Activated CD4-positive, alpha-beta memory T cell treated with anti-CD3 and anti-CD28 coated beads, Interleukin-2, amount 10 ng/mL, durations not matched to agents 7 days and 5 days (primary cell): ENCODE measurements at places on chromosomes 13 and 19.

GRCh38 chr13:112194167-112194530 lies 127.2 kb downstream of the SOX1 start:
- DNase-seq, result no peak

GRCh38 chr19:1754636-1755466 lies 1.5 kb downstream of the ONECUT3 start:
- DNase-seq, result peak; percentile 28

GRCh38 chr19:41735071-41735600 lies 20.2 kb upstream of the CEACAM6 start:
- no peak for DNase-seq

- DNase-seq, result no peak
Observed at GRCh38 chr13:80680786-80681366, 339.9 kb upstream of the SPRY2 start.

DNA sequence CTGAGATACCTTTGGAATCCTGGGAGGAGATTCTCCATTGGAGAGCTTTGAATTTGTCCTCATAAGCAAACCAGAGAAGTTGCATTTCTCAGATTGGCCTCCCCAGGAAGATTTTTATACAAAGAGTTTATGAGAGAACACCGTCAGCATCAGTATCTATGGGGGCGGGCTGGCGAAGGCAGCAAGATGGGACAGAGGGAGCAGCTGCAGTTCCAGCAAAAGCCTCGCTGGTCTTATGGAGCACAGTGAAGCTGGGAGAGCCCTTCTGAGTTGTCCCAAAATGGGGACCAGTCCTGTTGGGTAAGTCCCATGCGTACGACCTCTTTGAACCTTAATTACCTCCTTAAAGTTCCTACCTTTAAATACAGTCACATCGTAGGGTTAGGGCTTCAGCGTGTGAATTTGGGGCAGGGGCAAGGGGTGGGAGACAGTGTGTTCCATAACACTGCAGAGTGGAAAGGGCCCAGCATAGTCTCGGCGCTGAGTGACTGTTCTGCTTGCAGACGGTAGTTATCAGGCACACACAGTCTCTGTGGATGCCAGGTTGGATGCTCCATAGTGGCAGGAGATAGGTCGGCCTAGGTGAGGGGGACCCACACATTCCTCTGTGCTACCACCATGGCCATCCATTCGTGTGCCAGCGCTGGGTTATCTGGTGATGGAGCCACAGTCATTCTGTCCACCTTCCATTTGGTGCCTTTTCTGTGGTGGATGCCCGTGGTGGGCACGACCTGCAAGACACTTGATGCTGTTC lies 34.9 kb upstream of the GPR183 start:
- DNase-seq, result no peak

DNA sequence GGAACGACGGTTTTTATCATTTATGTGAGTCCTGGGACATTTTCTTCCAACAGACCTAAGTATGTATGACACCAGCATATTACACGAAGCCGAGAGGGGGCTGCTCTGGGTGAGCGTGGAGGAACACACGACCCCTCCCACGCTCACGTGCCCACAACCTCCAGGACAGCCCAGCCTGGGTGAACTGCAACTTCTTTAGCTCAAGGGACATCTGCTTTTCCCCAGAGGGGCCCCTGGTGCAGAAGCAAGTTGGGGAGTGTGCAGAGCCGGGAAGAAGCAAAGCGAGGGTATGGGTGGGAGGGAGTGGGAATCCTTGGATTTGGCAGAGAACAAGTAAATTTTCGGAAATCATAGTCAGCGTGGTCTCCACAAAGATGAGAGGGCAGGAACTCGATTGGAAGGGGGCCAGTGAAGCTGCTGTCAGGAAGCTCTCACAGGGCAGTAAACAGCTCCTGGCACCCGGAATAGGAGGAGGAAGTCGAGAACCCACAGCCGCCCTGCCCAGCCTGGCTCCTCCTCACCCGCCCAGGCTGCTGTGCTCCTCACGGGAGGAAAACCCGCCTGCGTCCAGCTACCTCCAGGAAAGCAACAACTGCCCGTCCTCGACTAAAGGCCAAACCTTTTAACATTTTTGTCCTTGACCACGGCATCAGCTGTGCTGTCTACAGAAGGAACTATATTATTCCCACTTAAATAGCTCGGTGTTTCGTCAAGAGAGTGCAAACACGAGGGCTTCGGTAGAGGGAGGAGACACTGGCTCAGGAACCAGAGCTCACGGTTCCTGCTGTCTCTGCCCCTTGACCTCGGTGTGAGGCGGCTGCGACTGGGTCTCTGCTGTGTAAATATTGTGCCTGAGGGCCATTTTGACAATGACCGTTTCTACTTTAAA lies 17.2 kb upstream of the CFAP97D2 start:
- peak; percentile 43 for DNase-seq

DNA sequence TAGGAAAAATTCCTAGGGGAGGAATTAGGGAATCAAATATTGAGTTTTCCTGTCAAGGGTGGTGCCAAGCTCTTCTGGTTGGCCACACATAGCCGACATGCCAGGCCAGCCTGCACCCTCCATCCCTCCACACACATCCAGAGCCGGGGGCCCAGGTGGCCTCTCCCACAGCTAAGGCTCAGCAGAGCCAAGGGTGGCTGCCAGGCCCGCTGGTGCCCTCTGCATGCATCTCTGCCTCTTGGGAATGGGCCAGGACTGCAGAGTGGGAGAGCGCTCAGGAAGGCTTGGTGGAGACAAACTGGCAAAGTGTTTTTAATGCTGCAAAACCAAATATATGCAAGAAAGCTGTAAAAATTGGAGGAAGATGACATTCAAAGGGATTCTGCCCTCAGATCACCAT lies 42.7 kb upstream of the GAS6 start:
- DNase-seq, result no peak

DNA sequence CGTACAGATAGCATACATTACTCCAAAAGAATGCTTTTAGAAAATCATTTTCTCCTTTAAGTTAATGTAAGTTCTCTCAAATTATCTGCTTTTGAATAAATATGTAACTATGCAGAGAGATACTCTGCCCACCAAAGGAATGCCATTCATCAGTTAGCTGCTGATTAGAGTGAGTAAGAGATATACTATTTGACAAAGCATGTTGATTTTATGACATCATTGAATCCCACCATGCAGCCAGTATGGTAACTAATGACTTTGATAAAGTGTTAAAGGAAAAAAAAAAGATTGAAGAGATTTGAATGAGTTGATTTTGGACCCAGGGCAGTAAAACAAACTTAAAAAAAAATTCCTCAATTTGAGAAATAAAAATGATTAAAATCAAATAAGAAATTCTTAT lies 521.5 kb downstream of the SLITRK6 start:
- DNase-seq, result no peak

GRCh38 chr13:64855506-64855905 lies 2374.6 kb downstream of the PCDH9 start:
- DNase-seq, result no peak

- no peak for DNase-seq
Observed at GRCh38 chr13:99590519-99591011, 89.3 kb downstream of the TM9SF2 start.

DNA sequence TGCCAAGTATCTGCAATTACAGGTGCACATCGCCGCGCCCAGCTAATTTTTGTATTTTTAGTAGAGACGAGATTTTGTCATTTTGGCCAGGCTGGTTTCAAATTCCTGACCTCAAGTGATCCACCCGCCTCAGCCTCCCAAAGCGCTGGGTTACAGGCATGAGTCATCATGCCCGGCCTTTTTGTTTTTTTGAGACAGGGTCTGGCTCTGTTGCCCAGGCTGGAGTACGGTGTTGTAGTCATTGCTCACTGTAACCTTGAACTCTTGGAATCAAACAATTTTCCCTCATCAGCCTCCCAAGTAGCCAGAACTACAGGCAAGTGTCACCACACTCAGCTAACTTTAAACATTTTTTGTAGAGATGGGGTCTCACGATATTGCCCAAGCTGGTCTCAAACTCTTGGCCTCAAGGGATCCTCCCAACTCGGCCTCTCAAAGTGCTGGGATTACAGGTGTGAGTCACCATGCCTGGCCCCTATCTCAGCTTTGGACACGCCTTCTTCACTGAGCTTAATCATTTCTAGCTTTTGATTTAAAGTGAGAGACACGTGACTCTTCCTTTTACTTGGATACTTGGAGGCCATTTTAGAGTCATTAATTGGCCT lies 4.0 kb upstream of the IRGC start:
- no peak for DNase-seq

GRCh38 chr19:21482863-21483276 lies 22.5 kb upstream of the ZNF429 start:
- DNase-seq, result peak; percentile 70
